ENCODE measurements at places on chromosomes 16 and 17.

DNA sequence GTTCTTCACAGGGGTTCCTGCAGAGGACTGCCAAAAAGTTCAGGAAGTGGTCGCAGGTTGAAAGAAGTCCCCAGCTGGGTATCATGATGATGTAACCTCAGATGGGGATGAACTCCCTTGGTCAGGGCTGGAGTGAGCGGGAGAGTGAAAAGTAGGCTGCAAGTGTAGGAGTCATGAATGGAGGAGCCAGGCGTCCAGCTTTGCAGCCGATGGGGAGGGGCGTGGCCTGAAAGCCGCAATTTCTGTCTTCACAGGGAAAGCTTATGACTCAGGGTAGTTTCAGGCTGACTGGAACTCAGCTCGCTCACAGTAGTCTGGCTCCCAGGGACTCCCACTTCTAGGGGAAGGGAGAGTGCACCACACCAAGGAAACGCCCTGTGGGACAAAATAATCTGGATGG, 70.0 kb upstream of the HS3ST3A1 start:
- DNase-seq = no peak

- no peak for DNase-seq
These were observed 148.0 kb upstream of the TNRC6C start for GRCh38 chr17:77810536-77810935.

- DNase-seq = no peak
These were observed 78.9 kb upstream of the LHX1 start for GRCh38 chr17:36858119-36859002.

DNA sequence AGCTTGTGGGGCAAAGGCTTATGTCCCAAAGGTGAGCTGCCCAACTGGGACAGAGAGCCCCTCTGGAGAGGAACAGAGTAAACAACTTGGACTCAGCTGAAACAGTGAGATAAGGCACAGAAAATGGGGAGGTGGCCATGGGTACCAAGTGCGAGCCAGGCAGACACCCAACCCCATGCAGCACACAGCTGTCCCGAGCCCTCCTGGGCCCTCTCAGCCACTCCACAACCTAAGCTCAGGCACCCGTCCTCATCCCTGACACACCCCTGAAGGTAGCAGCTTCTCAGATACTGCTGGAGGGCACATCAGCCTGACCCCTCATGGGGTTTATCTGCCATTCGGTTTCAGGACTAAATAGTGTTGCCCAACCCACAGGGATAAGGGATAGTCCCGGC, 4.8 kb upstream of the GFOD2 start:
- no peak for DNase-seq

GRCh38 chr17:2635241-2635640, 41.8 kb downstream of the PAFAH1B1 start:
- DNase-seq = no peak

- DNase-seq = no peak
These were observed 25.0 kb upstream of the MAPK3 start for GRCh38 chr16:30147843-30148510.

- DNase-seq = peak; percentile 59
These were observed 4.4 kb downstream of the SNAI3 start for GRCh38 chr16:88681709-88682451.

Data from CD4-positive, alpha-beta T cell treated with Interleukin-2 at 100 ng/mL for 4 hours (primary cell).